T-helper 1 cell (primary cell): ENCODE measurements at places on chromosomes 4 and X.

GRCh38 chr4:185128272-185129119, 14.6 kb upstream of the SLC25A4 start:
- no peak for DNase-seq

DNA sequence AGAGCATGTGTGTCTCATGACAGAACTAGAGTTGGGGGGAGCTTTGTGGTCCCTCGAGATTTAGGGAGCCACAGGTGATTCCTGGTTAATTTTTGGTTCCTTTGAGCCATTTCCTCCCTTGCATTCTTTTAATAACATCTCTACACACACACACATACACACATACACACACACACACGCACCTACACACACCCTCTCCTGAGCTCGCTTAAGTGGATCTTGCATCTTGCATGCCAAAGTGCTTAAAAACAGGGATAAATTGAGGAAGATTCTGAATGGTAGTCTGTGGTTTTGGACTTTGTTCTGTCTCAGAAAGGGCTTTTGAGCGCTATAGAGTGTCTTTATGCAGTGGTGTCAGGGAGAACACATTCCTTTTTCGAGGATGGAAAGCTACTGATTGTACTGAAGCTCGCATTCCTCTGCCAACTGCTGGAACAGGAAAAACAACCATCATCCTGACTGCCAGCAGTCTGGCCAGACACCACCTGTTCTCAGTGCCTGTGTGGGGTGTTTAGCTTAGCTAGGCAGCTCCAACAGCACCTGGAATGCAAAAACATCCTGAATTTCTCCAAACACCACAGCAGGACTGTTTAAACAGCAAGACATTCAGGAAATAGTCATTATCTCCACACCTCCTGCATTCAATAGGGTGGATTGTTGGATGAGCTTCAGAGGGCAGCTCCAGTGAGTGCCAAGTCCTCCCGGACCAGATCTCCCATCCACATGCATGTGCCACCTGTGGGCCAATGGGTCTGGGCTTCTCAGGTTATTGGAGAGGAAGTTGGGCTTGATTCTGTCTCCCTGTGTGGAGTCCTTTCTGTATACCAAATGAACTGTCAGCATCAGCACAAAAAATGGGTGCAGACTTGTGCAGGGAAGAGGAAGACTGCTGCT, 21.9 kb upstream of the IGFBP7 start:
- no peak for DNase-seq

DNA sequence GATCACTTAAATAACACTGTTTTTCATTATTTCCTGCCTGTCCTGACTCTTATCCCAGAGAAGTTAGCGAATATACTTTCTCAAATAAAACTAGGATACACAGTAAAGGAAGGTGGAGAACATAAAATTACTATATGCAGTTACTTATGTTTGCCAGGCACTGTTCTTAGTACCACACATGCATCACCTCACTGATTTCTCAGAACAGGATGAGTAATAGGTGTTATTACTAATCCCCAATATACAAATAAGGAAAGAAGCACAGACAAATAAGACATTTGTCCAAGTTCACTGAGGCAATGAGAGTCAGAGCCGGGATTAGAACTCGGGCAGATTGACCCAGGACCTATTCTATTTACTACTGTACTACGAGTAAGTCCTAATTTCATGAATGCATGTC, 91.7 kb downstream of the CORIN start:
- DNase-seq: no peak

- DNase-seq: no peak
These were observed 127.3 kb downstream of the TENM3 start for GRCh38 chr4:182370491-182370890.

GRCh38 chrX:134572816-134573682, 85.2 kb downstream of the PLAC1 start:
- DNase-seq: no peak

- no peak for DNase-seq
These were observed 21.1 kb downstream of the CTBP1 start for GRCh38 chr4:1227816-1228215.

DNA sequence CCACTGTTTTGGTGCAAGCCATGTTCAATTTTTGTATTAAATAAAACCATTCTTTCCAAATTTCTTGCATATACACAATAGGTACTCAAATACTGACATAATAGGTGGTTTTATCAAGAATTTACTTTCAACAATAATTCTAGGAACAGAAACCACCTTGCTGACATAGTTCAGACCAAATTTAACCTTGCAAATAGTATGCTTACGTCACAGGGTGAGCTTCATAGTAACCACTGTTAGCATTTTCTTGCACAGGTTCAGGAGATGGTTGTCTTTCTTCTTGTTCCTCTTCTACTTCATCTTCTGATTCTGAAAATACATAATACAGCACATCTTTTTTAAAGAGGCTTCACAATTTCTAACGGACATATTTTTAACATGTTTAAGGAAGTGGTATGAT, 17.6 kb downstream of the G3BP2 start:
- DNase-seq: no peak

DNA sequence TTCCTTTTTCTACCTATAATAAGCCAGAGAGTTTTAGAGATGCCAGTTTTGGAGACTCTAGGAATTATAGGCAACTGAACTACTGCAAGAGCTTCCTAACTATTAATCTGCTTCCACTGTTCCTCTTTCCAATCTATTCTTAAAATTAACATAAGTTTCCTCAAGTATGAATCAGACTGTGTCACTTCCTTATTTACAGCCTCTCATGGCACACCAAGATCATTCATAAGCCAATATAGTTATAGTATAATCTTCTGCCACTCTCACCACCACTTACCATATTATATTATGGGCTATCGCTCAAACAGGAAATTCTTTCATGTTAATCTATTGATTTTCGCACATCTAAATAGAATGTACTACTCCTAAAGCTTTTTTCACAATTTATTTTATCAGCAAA, 383.5 kb downstream of the STPG2 start:
- DNase-seq: no peak

- DNase-seq: no peak
These were observed 79.4 kb downstream of the LUZP4 start for GRCh38 chrX:115368876-115369275.
